Karpas-422 (cell line): ENCODE measurements at places on chromosomes 3 and 15.

GRCh38 chr3:106104078-106104477 is 235.3 kb upstream of the CBLB start:
- no peak for DNase-seq

DNA sequence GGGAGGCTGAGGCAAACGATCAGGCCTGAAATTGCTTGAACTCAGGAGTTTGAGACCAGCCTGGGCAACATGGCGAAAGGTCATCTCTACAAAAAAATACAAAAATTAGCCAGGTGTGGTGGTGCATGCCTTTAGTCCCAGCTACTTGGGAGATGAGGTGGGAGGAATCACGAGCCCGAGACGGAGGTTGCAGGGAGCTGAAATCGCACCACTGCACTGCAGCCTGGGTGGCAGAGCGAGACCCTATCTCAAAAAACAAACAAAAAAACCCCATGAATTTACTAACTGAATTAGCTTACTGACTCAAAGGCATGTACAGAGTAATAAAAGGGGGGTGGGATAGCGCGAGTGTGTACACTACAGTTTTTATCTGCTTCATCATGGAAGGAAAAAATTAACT is 19.3 kb downstream of the ARF4 start:
- DNase-seq, result no peak

GRCh38 chr15:47466357-47466756 is 250.9 kb upstream of the SEMA6D start:
- no peak for DNase-seq

DNA sequence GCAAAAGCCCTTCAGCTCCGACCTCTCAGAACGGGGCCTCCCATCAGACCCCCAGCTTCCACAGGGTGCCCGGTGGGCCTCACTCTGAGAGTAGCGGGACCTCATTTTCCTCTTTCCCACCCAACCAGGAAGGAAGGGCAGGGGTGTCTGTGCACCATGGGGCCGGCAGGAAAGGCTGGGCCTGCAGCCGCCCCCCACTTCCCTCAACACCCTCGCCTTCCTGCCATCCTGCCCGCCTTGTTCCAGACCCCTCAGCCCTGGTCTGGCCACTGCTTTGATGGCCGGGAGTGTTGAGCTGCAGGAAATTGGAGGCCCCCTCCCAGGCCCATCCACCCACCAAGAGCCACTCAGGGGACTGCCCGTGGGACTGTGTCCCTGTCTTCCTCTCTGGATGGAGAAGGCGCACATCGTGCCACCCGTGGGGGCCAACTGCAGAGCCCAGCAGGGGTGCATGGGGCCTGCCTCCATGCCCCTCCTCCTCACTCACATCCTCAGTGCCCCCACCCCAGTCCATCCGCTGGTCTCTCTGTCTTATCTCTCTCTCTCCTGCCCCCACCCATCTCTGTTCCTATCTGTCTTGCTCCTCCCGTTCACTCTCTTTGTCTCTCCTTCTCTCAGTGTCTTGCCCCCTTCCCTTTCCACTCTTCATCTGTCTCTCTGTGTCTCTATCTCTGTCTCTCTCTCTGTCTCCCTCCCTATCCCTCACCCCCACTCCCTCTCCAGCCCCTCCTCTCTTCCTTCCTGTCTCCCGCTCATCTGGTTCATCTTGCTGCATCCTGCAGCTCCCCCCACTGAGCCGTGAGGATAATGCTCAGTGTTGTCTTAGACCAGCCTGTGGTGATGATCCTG is 1.8 kb upstream of the PLXND1 start:
- DNase-seq, result no peak

DNA sequence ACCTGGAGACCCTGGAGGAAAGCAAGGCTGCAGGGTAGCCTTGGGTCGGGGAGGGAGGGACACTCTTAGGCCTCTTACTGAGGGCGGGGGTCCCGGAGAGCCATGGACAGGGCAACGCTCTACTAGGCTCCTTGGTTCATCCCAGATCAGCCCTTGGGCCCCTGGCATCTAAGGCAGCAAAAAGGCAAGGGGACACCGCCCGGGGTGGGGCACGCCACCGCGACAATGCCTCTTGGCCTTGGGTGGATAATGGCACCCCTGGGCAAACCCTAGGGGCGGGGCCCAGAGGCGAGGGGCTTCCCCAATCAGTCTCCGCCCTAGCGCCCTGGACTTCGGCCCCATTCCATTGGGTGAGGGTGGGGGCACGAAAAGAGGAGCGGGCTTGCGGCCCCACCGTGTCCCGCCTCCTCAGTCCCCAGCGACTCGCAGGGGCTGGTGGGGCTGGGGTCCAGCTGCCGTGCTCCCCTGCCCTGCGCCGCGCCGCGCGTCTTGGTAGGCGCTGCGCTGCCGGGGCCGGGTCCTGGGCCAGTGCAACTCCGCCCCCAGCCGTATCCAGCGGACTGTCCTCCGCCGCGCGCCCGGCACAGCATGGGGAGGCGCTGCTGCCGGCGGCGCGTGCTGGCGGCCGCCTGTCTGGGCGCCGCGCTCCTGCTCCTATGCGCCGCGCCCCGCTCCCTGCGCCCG is at the start of gene CHST13:
Gene CHST13 (plus strand): TSS at position 411 of the 684 bp plus-strand sequence. CDS start 178 bp downstream, at position 589.
- DNase-seq, result no peak

DNA sequence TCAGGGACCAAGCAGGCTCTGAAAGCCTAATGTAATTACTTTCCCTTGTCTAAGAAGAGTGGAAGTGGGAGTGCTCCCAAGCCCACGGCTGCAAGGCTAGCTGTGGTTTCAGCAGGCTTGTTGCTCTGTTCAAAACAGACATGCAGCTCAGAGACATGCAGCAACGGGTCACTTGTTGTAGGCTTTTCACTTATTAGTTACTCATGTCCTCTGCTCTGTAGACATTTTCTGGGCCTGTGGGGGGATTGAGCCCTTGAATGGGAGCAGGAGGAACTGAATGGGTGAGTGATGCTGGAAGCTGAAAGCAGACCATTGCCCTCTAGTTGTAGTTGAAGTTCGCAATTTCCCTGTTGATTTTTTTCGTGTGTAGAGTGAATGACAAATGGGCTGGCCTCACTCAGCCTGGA is 261.9 kb upstream of the NR2E3 start:
- no peak for DNase-seq
